ENCODE measurements at places on chromosomes 4 and X. TPM values are rescaled to one million over a fixed set of nuclear protein-coding genes. Genes with fewer than 3 reads are reported as not detected.

- no peak overlapping the region for H3K4me3 ChIP-seq
- H3K36me3 ChIP-seq, result no peaks in the 10 kb centered on the region
- no peaks in the 10 kb centered on the region for H3K27me3 ChIP-seq
- no peaks in the 10 kb centered on the region for H3K4me1 ChIP-seq
- DNase-seq, result peak; percentile 77
These were observed 193.0 kb downstream of the GPC3 start for GRCh38 chrX:133792198-133792953.

PRKX gene
- 6.9 TPM for total RNA-seq

GRCh38 chrX:148556498-148556897 is 56.1 kb downstream of the AFF2 start:
- DNase-seq, result no peak
- H3K27ac ChIP-seq, result no peak overlapping the region
- H3K27me3 ChIP-seq, result no peaks in the 10 kb centered on the region
- no peaks in the 10 kb centered on the region for H3K4me1 ChIP-seq

AFP gene
- not detected for total RNA-seq

GRCh38 chr4:20622701-20623100 is 77.6 kb upstream of the PACRGL start:
- H3K27ac ChIP-seq, result no peak overlapping the region
- DNase-seq, result no peak
- no peaks in the 10 kb centered on the region for H3K4me1 ChIP-seq
- H3K36me3 ChIP-seq, result no peaks in the 10 kb centered on the region
- no peaks in the 10 kb centered on the region for H3K27me3 ChIP-seq

ASMT gene
- not detected for total RNA-seq

- no peak overlapping the region for H3K4me3 ChIP-seq
- H3K27me3 ChIP-seq, result no peaks in the 10 kb centered on the region
- DNase-seq, result no peak
- no peaks in the 10 kb centered on the region for H3K4me1 ChIP-seq
- H3K27ac ChIP-seq, result no peak overlapping the region
These were observed 36.3 kb downstream of the GPR143 start for GRCh38 chrX:9729171-9729885.

COX7B2 gene
- total RNA-seq, result not detected

GRCh38 chr4:2353222-2354107 is 65.0 kb downstream of the ZFYVE28 start:
- H3K4me3 ChIP-seq, result no peak overlapping the region
- no peaks in the 10 kb centered on the region for H3K36me3 ChIP-seq
- no peaks in the 10 kb centered on the region for H3K27me3 ChIP-seq

GRCh38 chr4:14787894-14788293 is 214.4 kb upstream of the CPEB2 start:
- H3K27me3 ChIP-seq, result no peaks in the 10 kb centered on the region
- no peaks in the 10 kb centered on the region for H3K36me3 ChIP-seq
- no peaks in the 10 kb centered on the region for H3K4me1 ChIP-seq
- DNase-seq, result no peak
- H3K27ac ChIP-seq, result no peak overlapping the region

DNA sequence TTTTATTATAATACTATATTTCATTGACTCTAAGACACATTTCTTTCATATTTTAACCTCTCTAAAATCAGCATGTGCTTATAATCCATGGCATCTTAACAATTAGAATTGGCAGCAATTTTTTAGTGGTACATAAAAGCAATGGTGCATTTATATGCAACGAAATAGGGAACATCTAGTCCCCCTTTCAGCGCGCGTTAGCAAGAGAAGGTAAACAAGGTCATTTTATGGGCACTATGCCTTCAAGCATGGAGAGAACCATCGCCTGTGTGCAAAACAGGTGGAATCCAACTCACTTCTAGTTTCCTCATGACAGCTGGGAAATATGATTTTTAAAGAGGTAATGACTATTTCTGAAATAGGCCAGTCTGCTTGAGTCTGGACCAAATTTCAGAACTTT is 6.4 kb downstream of the ADH5 start:
- no peak overlapping the region for H3K27ac ChIP-seq
- no peak for DNase-seq
- H3K27me3 ChIP-seq, result no peaks in the 10 kb centered on the region
- H3K36me3 ChIP-seq, result peaks cover 36% of the 10 kb centered on the region
- H3K4me3 ChIP-seq, result no peak overlapping the region

GRCh38 chrX:7889135-7889534 is 38.1 kb downstream of the PNPLA4 start:
- no peaks in the 10 kb centered on the region for H3K27me3 ChIP-seq
- H3K36me3 ChIP-seq, result no peaks in the 10 kb centered on the region
- no peak overlapping the region for H3K27ac ChIP-seq
- no peak overlapping the region for H3K4me3 ChIP-seq
- DNase-seq, result no peak
- H3K4me1 ChIP-seq, result no peaks in the 10 kb centered on the region

SMC1A gene
- total RNA-seq, result 18.5 TPM

DNA sequence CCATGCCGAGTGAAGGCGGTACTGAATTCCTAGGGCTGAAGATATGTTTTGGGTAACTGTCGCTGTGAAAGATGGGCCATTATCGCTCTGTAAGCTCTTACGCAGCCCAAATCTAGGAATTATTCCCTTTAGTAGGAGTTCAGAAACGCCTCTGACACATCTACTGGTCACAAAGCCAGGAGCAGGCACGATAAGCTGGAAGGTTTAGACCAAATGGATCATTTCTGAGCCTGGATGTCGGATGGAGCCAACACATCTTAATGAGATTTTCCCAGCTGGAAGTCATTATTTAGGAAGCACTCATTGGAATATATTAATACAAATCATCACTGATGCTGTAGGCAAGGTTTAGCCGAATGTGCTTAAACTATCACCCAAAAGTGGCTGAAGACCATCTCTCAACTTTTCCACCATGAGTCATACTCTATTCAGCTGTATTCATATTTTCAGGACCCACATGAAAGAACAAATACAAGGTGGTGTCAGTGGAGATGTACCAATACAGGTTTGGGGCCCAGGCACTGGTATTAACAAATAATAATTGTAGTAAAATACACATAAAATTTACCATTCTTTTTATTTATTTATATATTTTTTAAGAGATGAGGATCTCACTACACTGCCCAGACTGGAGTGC is 34.2 kb upstream of the ATRX start:
- H3K4me1 ChIP-seq, result no peaks in the 10 kb centered on the region
- no peaks in the 10 kb centered on the region for H3K36me3 ChIP-seq
- no peak for DNase-seq

DNA sequence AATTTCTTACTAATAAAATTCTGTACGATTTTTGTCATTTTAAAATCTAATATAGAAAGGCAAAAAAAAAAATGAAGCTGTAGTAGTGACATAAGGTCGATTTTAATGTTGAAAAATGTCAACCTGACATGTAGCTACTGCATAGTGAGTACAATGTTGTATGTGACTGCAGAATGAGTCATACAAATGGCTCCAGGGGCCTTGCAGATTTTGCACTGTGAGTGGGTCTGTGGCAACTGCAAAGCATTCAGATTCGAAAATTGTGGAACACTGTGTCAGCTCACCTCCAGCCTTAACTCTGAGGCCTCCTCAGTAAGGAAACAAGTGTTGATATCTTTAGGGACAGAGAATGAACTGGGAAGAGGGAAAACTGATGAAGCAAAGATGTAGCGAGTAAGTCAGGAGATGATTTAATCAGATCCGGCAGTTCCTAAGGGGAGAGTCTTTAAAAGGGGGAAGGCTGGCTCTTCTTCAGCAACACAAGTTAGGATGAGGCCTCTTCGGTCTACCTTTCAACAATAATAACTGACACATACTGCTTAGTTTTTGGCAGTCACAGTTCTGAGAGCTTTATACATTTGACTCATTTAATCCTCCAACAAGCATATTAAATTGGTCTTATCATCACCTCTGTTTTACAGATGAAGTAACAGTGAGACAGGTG is 24.9 kb downstream of the TKTL2 start:
- no peak for DNase-seq
- no peak overlapping the region for H3K4me3 ChIP-seq
- H3K36me3 ChIP-seq, result no peaks in the 10 kb centered on the region
- H3K27me3 ChIP-seq, result no peaks in the 10 kb centered on the region

- no peak overlapping the region for H3K4me3 ChIP-seq
- H3K4me1 ChIP-seq, result no peaks in the 10 kb centered on the region
- H3K27me3 ChIP-seq, result no peaks in the 10 kb centered on the region
- no peak overlapping the region for H3K27ac ChIP-seq
These were observed 63.2 kb upstream of the TNIP3 start for GRCh38 chr4:121227341-121227792.

DNA sequence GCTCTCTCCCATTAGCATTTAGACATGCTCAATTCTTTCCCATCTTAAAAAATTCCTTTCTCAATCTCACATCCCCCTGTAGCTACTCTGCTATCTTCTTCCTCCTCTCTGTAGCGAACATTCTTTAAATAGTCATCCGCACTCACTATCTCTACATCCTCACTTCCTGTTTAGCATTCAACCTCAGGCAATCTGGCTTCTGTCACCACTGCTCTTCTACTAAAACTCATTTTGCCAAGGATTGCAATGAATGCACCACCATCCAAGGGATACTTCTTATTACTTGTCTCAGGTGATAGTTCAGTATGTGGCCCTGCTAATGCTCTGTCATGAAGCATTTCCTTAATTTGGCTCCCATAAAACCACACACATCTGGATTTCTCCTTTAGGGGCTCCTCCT is 10.9 kb upstream of the TET2 start:
- no peak overlapping the region for H3K27ac ChIP-seq
- H3K4me1 ChIP-seq, result no peaks in the 10 kb centered on the region
- no peak for DNase-seq
- H3K27me3 ChIP-seq, result no peaks in the 10 kb centered on the region

FAM184B gene
- total RNA-seq, result not detected

DNA sequence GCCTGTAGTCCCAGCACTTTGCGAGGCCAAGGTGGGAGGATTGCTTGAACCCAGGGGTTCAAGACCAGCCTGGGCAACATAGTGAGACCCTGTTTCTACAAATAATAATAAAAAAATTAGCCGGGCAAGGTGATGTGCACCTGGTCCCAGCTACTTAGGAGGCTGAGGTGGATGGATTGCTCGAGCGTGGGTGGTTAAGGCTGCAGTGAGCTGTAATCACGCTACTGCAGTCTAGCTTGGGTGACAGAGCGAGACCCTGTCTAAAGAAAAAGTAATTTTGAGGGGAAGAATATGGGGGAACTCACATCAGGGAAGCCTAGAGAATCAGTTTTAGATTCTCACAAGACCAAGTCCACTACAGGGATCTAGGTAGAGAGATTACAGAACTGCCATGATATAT is 28.9 kb upstream of the LCORL start:
- no peaks in the 10 kb centered on the region for H3K36me3 ChIP-seq
- H3K4me1 ChIP-seq, result no peaks in the 10 kb centered on the region
- DNase-seq, result no peak
- H3K4me3 ChIP-seq, result no peak overlapping the region
- no peak overlapping the region for H3K27ac ChIP-seq
- H3K27me3 ChIP-seq, result no peaks in the 10 kb centered on the region

ITIH6 gene
- total RNA-seq, result not detected

UCP1 gene
- total RNA-seq, result not detected

BGN gene
- 4.0 TPM for total RNA-seq

DNA sequence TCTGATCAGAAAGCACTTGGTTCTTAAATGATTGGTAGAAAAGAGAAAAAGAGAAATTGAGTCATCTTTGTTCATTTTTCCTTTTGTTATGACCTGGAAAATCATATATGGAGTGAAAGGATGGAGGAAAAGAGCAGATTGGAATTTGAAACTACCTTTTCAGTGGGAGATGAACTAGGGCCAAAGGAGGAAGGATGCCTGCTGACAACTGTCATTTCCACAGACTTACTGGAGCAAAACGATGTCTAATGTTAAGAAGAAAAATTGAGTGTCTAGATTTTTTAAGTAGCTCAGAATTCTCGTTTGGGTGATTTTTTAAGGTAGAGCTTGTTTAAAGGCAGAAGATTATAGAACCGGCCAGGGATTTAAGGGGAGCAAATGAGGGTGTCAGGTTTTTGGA is 144.6 kb upstream of the KCNIP4 start:
- DNase-seq, result no peak
- H3K27ac ChIP-seq, result no peak overlapping the region
- H3K4me3 ChIP-seq, result no peak overlapping the region
- H3K36me3 ChIP-seq, result no peaks in the 10 kb centered on the region
- no peaks in the 10 kb centered on the region for H3K4me1 ChIP-seq
- no peaks in the 10 kb centered on the region for H3K27me3 ChIP-seq

DNA sequence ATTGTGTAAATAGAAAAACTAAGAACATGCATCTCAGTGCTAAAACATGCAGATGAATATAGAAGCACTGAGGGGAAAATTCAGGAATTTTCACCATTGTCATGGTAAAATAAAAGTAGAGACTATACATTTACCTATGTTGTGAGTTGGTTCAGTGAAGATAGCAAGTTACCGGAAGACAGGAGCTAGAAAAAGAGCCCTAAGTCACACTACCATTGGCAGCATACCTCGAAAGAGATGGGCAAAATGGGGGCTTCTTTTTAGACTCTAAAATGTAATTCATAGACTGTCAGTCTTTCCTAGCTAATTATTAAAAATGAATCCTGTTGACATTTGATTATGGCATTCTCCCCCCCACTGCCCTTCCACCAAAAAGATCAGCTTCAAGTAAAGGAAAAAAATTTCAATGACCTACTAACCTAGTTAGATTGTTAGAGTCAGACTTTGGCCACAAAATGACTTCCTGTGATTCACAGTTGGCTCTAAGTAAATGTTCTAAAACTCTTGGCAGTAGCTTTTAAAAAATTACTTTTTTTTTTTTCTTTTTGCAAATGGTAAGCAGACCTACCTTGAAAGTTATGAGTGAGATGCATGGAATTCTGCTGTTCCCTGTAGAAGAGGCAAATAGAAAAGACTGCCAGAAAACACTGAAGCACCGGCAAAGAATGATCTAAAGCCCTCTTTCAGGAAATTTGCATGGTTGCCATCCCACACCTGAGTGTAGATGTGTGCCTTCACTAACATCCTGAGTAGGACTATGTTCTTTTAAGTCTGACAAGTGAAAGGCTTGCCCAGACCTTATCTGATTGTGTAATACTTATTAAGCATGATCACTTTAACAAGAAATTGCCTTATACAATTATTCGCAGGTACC is 26.4 kb upstream of the ARSJ start:
- H3K4me3 ChIP-seq, result no peak overlapping the region
- H3K4me1 ChIP-seq, result no peaks in the 10 kb centered on the region
- no peaks in the 10 kb centered on the region for H3K36me3 ChIP-seq
- DNase-seq, result no peak

TEX11 gene
- total RNA-seq, result 3.2 TPM

SMR3B gene
- total RNA-seq, result not detected

DNA sequence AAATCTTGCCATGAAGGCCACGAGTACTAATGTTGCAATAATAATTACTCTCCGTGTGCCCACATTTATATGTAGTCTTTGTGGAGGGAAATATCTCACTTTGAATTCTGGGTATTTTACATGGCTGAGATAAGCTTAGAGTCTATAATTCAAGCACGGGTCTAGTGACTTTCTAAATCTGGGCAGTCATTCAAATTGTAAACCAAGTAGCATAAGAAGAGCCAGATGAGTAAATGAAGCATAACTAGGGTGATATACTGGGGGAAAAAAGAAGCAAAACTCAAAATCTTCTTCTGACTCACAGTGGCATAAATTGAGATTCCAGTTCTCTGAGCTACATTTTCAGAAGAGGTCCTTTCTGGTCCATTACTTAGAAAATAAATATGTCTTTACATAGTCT is 53.0 kb downstream of the MAPK10 start:
- H3K4me3 ChIP-seq, result no peak overlapping the region
- DNase-seq, result no peak
- no peaks in the 10 kb centered on the region for H3K27me3 ChIP-seq
- no peaks in the 10 kb centered on the region for H3K4me1 ChIP-seq
- no peaks in the 10 kb centered on the region for H3K36me3 ChIP-seq
